ENCODE measurements at places on chromosomes 7 and 10.

DNA sequence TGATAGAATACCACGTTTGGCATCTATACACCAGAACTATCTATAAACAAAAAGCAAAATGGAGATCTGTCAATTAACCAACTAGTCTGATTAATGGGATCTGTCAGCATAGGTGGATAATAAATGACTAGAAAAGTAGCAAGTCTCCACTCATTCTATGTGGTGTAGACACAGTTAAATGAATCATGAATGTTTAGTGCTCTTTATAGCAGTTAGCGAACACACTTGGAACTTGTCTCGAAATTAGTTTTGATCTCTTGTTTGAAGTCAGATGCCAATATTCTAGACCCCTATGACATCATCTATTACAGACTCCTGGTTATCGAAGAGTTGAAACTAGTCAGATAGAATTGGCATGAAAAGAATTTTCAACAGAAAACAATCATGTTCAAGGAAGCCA is 259.7 kb downstream of the AHR start:
- no peak for DNase-seq

DNA sequence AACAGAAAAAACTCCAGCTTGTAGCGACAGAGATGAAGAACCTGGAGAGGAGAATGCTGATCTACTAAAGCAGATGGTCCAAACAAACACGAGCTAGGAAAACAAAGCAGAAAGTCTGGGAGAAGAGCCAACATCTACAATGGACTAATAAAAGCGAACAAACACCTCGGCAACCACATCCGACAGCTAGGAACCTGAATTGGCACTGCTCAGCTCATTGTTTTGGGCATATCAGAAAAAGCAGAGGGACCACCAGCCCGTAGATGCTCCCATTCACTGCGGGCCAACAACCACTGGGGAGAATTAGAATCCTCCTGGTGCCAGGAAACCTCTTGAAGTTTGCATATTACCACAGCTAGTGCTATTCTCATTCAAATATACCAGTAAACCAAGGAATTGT is 204.7 kb downstream of the NXPH1 start:
- DNase-seq = no peak

DNA sequence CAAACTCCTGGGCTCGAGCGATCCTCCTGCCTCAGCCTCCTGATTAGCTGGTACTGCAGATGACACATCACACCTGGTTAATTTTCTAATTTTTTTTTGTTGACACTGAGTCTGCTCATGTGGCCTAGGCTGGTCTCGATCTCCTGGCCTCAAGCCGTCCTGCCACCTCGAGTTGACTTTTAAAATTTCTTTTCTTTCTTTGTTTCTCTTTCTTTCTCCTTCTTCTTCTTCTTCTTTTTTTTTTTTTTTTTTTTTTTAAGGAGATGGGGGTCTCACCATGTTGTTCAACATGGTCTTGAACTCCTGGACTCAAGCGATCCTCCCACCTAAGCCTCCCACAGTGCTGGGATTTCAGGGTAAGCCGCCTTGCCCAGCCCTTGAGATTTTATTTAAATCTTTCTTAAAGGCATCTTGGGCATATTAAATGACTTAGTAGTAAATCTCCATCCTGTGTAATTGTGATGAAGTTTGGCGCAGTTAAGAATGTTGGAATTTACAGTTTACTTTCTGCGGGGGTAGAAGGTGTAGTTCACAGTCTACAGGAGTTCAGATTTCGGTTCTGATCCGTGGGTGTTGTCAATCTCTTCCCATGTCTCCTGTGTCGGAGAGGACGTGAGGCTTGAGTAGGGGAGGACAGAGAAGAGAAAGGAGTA is 1.0 kb upstream of the ITGA8 start:
- DNase-seq = no peak

- no peak for DNase-seq
Measured at GRCh38 chr7:127938588-127938987, 92.6 kb downstream of the LRRC4 start.
